ENCODE measurements at places on chromosomes 7 and 10. TPM values are rescaled to one million over a fixed set of nuclear protein-coding genes. Genes with fewer than 3 reads are reported as not detected.

Gene PDZD7
- 0.14 TPM for total RNA-seq

Gene FKBP6
- total RNA-seq: not detected

Gene PSD
- total RNA-seq: not detected

Gene ASZ1
- total RNA-seq: not detected

- DNase-seq: no peak
Observed at GRCh38 chr10:72423426-72423825, 68.7 kb upstream of the DNAJB12 start.

DNA sequence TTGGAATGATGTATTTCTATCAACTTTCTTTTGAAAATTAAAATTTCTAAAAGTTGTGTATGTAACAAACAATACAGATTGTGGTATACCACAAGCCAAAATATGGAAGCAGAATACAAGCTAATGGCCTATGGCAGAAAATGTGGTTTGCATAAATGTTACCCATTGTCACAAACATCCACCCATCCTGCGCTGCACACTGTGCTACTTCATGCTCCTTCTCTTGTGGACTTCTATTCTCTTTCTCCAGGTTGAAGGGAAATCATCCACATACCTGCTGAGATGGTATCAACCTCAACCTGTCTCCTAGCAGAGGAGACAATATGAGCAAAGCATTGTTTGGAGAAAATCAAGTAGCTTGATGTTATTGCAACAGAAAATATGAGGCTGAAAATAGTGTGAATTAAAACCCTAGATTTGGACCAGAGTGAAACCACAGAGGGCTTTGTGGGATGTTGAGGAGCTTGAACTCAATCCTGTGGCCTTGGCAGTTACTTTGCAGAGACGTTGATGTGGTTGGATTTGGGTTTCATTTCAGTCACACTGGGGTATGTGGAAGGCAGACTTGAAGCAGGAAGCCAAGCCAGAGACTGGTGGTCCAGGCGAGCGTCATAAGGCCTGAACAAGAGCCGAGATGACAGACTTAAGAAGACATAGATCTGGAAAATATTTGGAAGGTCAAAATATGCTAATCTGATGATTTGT lies 63.8 kb downstream of the ICA1 start:
- DNase-seq: no peak

DNA sequence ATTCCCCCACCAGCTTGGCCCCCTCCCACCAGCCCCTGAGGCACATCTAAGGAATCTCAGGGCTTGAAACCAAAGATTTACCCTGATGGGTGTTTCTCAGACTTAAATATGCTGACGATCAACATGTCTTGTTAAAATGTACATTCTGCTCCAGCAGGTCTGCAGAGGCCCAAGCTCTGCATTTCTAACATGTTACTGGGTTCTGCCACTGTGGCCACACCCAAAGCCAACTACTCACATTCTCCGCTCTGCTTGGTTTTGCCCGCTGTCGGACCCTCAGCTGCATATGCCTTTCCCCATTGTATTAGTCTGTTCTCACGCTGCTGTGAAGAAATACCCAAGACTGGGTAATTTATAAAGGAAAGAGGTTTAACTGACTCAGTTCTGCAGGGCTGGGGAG lies 8.9 kb downstream of the PIP4K2A start:
- DNase-seq: no peak

- DNase-seq: no peak
Observed at GRCh38 chr7:151007469-151007898, 16.7 kb downstream of the NOS3 start.

- DNase-seq: no peak
Observed at GRCh38 chr7:41268878-41269277, 434.0 kb downstream of the INHBA start.

GRCh38 chr7:47940088-47941013 lies 7.9 kb downstream of the PKD1L1 start:
- DNase-seq: no peak

GRCh38 chr10:43925793-43926192 lies 277.1 kb upstream of the ZNF32 start:
- DNase-seq: no peak

DNA sequence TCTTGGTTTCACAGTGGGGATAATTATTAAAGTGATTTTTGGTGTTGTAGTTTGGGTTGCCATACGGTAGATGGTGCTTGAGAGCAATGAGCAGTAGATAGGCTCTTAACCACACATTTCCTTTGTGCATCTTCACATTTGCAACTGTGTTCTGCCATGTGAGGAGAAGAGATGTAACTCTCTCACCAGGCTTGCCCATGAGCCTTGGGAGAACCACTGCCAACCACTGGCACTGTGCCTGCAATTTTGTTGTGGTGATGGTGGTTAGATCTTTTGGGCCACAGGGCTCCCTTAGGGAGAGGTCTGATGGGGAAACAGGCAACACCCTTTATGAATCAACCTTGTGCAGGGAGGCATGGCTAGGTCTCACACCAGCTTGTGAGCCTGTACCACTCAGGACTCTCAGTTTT lies 204.3 kb downstream of the CCDC7 start:
- DNase-seq: no peak

GRCh38 chr10:38038932-38039245 lies 28.4 kb downstream of the ZNF33A start:
- no peak for DNase-seq

DNA sequence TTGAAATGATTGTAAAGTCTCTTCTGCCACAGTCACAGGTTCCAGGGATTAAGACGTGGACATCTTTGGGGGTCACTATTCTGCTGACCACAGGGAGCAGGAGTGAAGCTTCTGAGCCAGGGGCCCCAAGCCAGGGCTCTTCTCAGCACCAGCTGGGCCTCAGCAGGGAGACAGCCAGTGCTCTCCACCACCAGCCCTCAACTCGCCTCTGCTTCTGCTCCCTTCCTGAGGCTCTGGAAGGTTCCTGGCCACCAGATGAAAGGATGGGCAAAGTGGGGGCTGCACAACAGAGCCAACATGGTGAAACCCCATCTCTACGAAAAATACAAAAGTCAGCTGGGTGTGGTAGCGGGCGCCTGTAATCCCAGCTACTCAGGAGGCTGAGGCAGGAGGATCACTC lies 11.2 kb upstream of the CRYGN start:
- DNase-seq: no peak

DNA sequence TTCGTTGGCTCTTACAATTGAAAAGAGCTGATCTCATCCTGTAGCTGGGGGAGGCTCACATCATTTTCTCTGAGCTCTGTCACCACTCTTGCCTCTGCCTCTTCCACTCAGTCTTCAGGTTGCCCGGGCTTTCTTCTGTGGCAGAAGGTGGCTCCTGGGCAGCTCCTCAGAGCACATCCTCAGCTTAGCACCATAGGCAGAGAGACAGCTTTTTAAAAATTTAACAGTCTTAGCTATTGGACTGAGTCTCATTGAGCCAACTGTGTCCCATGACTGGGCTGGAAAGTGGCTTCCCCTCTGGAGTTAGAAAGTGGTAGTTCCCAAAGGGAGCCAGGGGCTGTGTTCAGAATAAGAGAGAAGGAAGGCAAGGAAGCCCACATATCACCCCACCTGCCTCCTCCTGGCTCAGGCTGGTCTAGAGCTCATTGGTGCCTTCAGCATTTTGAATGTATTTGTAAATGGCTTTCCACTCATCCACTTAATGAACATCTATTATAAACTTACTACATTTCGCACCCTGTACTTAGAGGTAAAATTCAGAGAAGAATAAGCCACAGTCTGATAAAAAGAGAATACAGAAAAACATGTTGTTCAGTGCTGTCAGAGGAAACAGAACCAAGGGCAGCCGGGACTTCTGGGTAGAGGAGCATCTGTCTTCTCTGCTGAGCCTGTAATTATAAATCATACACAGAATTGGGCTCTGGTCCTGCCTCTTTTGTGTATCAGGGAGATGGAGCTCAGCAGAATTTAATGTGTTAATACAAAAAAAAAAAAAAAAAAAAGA lies 119.3 kb downstream of the WDFY4 start:
- DNase-seq: no peak

- DNase-seq: no peak
Observed at GRCh38 chr7:18361756-18362155, 133.8 kb upstream of the HDAC9 start.

Data from thoracic aorta (tissue), 2 donors.